ENCODE measurements at places on chromosomes 2 and 18. TPM values are rescaled to one million over a fixed set of nuclear protein-coding genes. Genes with fewer than 3 reads are reported as not detected.

DYNAP gene
- total RNA-seq = not detected

SLC9A4 gene
- not detected for total RNA-seq

ABCB11 gene
- not detected for total RNA-seq

TFCP2L1 gene
- total RNA-seq = not detected

UGT1A8 gene
- not detected for total RNA-seq

LIMS3 gene
- 1.6 TPM for total RNA-seq

PARD3B gene
- 6.0 TPM for total RNA-seq

GPAT2 gene
- 3.0 TPM for total RNA-seq

STEAP3 gene
- 52.5 TPM for total RNA-seq

PCARE gene
- not detected for total RNA-seq

GALR1 gene
- not detected for total RNA-seq

WIPF1 gene
- 13.8 TPM for total RNA-seq

Data from myometrial cell (primary cell).